ENCODE measurements at places on chromosomes 7 and 10.

DNA sequence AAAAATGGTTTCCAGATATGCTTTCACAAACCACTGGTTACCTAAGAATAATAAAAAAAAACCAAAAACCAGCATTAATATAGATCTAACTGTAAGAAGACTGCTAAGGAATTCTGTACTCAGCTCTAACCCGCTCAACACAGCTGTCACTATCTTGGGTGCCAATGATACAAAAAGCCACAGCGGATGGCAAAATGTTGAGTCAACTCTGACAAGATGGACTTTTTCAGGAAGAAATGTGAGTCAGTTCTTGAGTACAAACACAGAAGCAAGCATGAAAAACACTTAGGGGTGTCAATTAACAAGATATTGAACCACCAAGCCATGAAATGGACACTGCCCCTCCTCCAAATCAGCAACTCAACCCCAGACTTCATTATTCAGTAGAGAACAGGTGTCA, 55.0 kb downstream of the CTTNBP2 start:
- no peak for DNase-seq

GRCh38 chr7:108086962-108087361, 43.2 kb downstream of the LAMB4 start:
- no peak for DNase-seq

GRCh38 chr10:95532536-95532935, 28.6 kb downstream of the SORBS1 start:
- no peak for DNase-seq

GRCh38 chr10:26334232-26334931, 103.8 kb upstream of the APBB1IP start:
- no peak for DNase-seq

GRCh38 chr7:47600199-47601118, 18.5 kb upstream of the TNS3 start:
- DNase-seq = no peak

DNA sequence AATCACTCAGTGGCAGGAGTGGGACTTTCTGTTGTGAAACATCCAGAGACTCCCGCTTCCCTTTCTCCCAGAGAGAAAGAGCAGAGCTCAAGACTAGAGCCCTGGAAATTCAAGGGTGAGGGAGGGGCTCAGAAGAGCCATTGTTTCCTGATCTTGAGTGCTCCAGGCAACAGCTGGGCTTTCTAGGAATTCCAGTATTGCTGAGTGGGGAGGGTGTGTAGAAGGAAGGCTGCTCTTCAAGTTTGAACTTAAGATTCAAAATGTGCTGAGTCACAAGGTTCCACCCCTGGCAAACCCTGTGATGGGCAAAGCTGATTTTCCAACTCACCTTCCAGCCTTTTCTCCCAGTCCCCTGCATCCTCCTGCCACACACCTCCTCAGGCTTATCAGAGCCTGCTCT, 42.3 kb upstream of the MSRB2 start:
- DNase-seq = no peak

GRCh38 chr7:87447116-87447635, 28.3 kb downstream of the ABCB4 start:
- DNase-seq = no peak

All from NCI-H748 treated with DMSO at 0.1 percent for 48 hours (cell line).